ENCODE measurements at places on chromosomes 7 and 10.

DNA sequence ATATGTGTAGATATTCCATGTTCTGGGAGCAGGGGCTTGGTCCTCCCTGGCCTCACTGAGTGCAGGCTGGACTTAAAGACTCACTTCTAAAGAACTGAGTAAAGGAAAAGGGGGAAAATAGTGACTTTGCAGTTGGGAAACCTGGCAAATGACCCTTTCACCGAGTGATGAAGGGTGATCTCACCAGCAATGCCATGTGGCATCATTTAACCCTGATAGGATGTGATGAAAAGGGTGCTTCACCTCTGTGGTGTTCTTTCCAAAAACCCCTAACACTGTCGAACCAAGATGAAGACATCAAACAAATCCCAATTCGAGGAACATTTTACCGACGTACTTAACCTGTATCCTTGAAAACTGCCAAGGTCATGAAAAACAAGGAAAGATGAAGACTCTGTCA lies 71.9 kb downstream of the AOAH start:
- DNase-seq: no peak

GRCh38 chr10:23534761-23535160 lies 95.9 kb downstream of the OTUD1 start:
- DNase-seq: no peak

- no peak for DNase-seq
Observed at GRCh38 chr10:77390481-77390891, 247.1 kb downstream of the KCNMA1 start.

GRCh38 chr7:27243340-27244163 lies 950 bp downstream of the EVX1 start:
- no peak for DNase-seq

DNA sequence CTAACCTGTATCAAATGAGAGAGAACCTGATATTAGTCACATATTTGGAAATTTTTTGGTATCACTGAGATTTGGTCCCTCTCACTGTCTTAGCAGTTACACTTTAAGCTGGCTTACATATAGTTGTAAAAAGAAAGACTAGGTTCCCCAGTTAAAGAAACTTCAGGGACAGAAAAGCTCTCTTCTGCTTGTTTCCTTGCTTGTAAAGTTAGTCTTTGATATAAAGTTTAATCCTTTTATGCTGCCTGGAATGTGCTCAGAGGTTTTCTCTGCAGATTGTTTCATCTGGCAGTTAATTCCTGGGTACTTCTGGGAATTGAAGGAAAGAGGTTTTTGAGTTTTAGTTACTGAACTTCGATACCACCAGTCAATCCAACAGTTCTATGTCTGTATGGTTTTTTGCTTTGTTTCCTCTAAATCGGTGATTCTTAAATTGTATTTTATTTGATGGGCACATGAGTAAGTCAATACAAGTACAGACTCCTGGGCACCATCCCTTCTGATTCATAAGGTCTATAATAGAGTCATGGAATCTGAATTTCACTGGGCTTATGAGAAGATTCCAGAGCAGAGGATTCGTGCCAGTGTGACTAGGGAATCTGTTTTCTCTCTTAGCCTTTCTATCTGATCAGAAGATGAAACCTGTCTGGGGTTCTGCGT lies 1080.9 kb upstream of the C7orf33 start:
- no peak for DNase-seq

GRCh38 chr7:65744406-65744805 lies 128.5 kb upstream of the VKORC1L1 start:
- no peak for DNase-seq

GRCh38 chr10:70956029-70956759 lies 67.8 kb upstream of the PCBD1 start:
- no peak for DNase-seq

GRCh38 chr10:93656155-93656554 lies 43.8 kb downstream of the PDE6C start:
- no peak for DNase-seq

- no peak for DNase-seq
Observed at GRCh38 chr10:34078017-34078744, 736.9 kb downstream of the PARD3 start.

GRCh38 chr10:44234483-44234875 lies 150.4 kb downstream of the CXCL12 start:
- DNase-seq: no peak

DNA sequence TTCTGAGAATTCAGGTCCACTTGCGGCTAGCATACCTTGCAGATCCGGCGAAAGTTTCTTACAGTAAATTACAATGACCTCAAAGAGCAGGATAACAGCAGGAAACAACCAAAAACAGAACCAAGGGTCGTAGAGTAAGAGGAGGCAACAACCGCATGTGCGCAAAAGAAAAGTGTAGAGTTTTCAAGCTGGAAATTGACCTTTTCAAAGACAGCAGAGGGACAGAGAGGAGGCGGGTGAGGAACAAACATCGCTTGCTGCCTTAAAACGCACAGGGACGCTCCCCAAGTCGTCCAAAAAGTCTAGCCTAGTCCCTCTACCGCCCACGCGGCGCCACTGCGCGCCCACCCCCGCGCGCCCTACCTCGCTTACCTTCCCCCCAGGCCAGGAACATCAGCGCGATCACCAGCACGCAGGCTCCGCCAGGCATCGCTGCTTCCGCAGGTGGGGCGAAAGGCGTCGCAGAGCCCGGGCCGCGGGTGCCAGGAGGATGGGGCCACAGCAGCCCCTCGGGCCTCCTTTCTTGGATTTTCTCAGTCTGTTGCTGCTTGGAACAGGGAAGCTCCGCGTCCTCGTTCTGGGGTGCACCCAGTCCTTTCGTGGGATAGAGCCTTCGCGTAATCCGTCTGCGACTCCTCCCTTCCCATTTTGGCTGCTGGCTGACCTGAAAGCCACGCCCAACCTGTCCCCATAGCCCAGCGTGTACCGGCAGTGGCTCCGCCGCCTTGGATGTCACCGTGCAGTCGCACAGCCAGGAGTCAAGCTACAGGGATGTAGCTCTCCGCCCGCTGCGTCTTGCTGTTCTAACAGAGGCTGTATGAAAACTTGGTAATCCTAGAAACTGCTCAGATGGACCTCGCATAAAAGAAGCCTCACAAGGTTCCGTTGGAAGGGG lies at the start of gene VWDE:
VWDE (minus strand) TSS at position 579 of the 895 bp plus-strand sequence; CDS start at position 430, 149 bp downstream.
- no peak for DNase-seq

DNA sequence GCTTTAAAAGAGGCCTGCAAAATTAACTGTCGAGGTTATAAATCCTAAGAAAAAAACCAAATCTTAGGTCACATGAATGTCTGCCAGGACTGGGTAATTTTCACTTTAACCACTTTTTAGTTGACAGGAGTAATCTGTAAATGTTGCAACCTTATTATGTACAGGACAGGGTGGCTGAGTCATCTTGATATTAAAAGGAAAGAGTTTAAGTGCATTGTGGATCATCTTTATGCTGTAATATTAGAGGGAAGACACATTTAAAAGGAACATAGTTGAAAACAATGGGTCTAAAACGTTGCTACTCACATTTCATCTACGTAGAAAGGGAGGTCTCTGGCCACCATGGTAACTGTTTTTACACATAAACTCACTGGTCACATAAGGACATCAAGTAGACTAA lies 115.5 kb downstream of the LSMEM1 start:
- no peak for DNase-seq

GRCh38 chr7:158751751-158752150 lies 47.1 kb upstream of the NCAPG2 start:
- DNase-seq: no peak

DNA sequence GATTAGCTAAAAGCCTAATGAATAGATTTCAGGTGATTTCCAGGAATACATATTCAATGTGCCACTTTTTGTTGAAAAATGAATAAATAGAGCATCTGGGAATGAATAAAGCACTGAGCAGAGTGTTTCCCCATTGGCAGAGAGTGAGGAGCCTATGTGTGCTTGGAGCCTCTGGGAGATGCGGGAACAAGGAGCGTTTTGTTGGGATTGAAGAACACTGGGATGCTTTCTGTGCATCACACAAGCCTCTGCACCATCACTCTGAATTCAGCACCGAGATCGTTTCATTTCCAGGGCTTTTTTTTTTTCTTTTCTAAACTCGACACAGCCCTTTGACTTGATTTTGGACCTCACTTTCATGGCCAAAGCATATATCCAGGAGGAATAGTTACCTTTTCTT lies 111.4 kb downstream of the BAMBI start:
- DNase-seq: no peak

DNA sequence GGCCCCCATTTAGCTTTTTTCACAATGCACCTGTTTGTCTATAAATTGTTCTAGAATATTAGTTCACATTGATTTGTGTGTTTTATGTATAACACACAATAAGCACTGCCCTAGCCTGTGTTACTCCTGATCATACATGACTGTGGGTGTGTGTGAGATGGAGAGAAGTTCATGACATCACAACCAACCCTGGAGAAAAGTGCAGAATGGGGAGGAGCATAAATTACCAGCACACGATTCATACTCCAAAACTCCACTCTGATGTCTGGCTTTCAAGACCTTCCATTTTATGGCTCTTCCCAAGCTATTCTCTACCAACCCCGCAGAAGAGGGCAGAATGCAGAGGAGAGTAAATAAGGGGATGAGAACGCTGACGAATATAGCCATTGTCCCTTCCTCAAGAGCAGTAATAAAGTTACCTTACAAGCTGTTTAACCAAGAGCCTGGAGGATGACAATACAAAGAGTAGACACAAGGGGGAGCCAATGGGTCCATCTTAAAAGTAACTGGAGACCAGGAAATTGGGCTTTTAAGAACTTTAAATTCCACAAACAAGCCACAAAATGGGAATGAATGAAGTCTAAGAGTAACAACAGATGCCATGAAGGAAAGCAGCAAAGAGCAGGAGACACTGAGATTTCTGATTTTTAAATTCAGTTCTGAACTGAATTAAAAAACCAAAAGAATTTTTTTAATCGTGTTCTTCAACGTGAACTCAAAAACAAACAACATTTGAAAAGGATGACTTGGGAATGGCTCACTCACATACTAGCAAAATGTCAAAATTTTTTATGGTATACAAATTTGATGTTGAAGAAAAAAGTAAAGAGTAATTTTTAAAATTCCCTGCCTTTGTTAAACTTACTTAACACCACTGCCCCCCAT lies 159.6 kb downstream of the PARD3 start:
- DNase-seq: no peak

- DNase-seq: no peak
Observed at GRCh38 chr7:80044796-80045195, 89.8 kb upstream of the GNAI1 start.

GRCh38 chr10:11300026-11300425 lies 282.4 kb downstream of the CELF2 start:
- DNase-seq: no peak

DNA sequence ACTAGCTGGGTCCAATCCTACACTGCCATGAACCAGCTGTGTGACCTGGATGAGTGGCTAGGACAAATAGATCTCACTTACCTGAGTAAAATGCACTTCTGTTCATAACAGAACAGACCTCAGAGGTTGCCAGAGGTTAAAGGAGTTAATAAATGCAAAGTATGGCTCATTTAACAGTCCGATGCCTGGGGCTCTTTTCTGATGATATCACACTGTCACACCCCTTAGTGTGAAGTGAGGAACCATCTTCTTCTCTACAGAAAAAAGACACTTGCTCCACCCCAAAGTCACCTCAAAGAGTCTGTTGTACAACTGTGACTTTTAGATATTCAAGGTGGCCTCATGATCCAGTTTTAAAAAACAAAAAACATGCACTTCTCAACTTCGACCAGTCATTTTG lies 21.5 kb upstream of the TARP start:
- DNase-seq: no peak

- no peak for DNase-seq
Observed at GRCh38 chr10:30343962-30344361, 5.1 kb downstream of the MTPAP start.

DNA sequence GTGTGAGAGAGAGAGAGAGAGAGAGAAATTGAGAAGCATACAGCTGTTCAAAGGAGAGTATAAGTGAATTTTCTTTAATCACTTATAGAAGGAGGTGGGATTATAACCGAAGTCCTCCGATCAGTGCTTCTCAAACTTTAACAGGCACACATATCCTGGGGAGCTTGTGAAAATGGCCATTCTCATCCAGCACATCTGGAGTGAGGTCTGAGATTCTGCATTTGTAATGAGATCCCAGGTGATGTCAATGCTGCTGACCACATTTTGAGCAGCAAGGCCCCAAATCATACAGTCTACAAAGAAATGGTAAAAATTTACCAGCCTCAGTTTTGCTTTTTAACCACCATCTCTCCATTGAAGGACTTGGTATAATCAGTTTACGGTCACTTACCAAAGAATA lies 219.0 kb downstream of the PTEN start:
- no peak for DNase-seq

DNA sequence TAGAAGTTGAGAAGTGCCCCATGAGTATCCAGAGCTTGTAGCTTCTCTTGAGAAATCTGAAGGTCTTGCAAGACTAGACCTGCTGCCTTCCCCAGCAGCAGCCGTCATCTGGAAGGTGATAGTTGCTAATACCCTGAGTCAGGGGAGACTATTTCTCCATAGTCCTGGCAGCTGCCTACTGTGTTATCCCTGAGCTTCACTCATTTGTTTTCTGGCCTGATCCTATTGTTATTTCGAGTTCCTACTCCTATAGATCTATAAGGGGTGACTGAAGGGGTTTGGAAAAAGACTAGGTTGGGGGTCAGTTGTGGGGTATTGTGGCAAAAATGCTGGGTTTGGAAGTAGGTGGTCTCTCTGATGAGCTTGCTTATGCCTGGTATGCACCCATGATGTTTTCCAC lies 297.8 kb downstream of the CNTNAP2 start:
- DNase-seq: no peak

GRCh38 chr7:71343039-71343438 lies 211.1 kb downstream of the GALNT17 start:
- no peak for DNase-seq

GRCh38 chr10:6333086-6333485 lies 130.4 kb downstream of the PFKFB3 start:
- no peak for DNase-seq

DNA sequence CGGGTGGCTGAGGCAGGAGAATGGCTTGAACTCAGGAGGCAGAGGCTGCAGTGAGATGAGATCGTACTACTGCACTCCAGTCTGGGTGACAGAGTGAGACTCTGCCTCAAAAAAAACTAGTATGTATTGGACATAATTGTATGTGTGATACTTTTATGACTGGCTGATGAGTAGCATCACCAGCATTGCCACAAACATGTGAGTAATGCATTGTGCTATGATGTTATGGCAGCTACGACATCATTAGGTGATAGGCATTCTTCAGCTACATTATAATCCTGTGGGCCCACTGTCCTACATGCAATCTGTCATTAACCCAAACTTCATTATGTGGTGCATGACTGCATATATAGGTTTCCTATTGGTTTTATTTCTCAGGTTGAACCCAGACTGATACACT lies 352.4 kb downstream of the GALNT17 start:
- DNase-seq: no peak

- no peak for DNase-seq
Observed at GRCh38 chr10:62708569-62708968, 96.0 kb upstream of the ADO start.

- no peak for DNase-seq
Observed at GRCh38 chr7:102079140-102080018, 207.3 kb upstream of the SH2B2 start.

DNA sequence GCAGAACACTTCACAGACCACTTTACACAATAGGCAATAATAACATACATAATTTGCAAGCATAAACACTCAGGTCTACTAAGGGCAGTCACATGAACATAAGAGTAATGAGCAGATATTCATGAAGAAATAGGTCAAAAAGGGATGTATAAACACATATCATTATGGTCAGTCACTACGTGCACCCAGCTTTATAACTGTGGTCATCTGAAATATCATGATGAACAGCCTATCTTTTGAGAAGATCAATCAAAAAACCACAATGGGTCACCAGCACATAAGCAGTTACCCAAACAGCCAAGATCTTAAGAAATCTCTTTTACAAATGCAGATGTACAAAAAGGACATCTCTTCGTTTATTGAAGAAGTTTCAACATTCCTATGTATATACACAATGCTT lies 35.5 kb upstream of the DRGX start:
- DNase-seq: no peak
